ENCODE measurements at places on chromosomes 1 and 21.
A peak's percentile ranks its signal among the peaks of the same experiment; 100 is the strongest.

- DNase-seq: no peak
Measured at GRCh38 chr21:33755354-33755753, 113.1 kb downstream of the ITSN1 start.

GRCh38 chr21:14527696-14528652 lies 18.1 kb downstream of the SAMSN1 start:
- DNase-seq: no peak

DNA sequence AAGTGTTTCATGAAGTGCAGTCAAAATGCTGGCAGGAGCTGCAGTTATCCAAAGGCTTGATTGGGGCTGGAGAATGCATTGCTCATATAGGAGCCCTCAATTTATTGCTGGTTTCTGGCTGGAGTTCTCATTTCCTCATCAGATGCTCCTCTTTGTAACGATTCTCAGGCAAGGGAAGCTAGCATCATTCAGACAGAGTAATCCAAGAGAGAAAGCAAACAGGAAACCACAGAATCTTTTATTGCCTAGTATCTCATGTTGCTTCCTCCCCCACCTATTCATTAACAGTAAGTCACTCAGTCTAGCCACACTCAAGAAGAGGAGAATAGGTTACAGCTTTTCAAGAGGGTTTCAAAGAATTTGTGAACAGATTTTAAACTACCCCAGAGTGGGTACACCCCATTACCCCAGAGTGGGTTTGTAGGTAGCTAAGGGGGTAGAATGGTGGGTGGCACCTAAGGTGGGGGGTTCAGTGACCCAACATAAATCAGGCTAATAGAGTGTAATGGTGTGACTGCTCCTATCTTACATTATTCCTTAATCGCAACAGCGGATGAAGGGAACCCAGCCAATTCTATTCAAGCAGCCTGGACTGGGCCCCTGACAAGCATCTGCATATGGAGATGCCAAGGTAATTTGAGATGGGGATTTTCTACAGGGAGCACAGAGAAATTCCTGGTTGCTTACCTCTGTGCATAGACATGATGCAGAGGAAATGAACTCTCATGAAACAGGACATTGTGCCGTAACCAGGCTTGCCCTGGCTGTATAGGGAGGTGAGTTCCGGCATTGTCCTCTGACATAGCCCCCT lies 67.1 kb downstream of the KCNJ15 start:
- DNase-seq: peak; percentile 10

- DNase-seq: no peak
Measured at GRCh38 chr1:227556288-227556687, 7.1 kb upstream of the ZNF678 start.

- DNase-seq: no peak
Measured at GRCh38 chr1:14969006-14969405, 184.5 kb upstream of the TMEM51 start.

- no peak for DNase-seq
Measured at GRCh38 chr1:54927472-54928240, 40.7 kb upstream of the DHCR24 start.

DNA sequence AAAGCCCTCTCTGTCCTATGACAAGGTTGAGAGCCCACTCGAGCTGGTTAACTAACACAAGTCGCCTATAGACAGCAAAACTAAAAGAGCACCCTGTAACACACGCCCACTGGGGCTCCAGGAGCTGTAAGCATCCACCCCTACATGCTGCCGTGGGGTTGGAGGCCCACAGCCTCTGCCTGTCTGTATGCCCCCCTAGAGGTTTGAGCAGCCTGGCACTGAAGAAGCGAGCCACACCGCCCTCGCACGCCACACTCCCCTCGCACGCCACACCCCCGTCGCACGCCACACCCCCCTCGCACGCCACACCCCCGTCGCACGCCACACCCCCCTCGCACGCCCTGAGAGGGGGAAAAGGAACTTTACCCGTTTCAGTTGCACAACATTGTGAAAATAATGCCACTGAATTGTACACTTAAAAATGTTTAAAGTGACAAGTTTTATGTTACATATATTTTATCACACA lies 13.2 kb upstream of the HMGCL start:
- DNase-seq: peak; percentile 75

Measured in nephron progenitor cell (in vitro differentiated cells).